ENCODE measurements at places on chromosomes 2 and 18.

GRCh38 chr18:54351186-54351585, 6.5 kb downstream of the STARD6 start:
- DNase-seq: no peak

- DNase-seq: no peak
These were observed 450 bp downstream of the KCNH7 start for GRCh38 chr2:162838136-162838497.

DNA sequence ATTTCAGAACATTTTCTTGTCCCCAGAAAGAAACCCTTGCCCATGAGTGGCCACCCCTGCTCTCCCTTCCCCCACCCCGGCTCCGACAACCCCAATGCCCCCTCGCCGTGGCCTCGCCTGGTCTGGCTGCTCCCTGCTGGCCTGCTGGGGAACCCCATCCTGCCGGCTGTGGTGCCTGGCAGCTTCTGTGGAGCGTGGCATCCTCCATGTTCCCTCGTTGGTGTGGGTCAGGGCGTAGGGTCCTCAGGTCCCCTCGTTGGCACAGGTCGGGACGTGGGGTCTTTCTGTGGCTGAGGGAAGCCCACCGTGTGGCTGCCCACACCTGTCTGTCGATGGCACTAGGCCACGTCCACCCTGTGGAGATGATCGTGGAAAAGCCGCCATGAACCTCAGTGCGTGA, 61.9 kb downstream of the NFATC1 start:
- DNase-seq: no peak

DNA sequence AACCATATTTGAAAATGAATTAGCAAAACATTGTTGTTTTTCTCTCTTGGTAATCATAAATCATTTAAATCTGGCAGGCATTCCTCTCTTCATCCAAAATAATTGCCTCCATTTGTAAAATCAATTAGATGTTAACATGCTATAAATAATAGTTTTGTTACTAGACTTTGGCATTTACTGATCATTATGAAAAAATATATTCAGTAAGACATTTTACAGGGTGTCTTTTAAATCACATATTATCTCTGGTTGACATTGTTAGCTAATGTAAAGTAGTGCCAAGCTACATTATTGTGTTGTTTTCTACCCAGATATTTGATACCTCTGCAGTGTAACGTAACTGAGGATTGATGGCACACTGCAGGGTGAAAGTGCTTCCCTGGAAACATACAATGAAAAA, 31.8 kb upstream of the DLX1 start:
- no peak for DNase-seq

DNA sequence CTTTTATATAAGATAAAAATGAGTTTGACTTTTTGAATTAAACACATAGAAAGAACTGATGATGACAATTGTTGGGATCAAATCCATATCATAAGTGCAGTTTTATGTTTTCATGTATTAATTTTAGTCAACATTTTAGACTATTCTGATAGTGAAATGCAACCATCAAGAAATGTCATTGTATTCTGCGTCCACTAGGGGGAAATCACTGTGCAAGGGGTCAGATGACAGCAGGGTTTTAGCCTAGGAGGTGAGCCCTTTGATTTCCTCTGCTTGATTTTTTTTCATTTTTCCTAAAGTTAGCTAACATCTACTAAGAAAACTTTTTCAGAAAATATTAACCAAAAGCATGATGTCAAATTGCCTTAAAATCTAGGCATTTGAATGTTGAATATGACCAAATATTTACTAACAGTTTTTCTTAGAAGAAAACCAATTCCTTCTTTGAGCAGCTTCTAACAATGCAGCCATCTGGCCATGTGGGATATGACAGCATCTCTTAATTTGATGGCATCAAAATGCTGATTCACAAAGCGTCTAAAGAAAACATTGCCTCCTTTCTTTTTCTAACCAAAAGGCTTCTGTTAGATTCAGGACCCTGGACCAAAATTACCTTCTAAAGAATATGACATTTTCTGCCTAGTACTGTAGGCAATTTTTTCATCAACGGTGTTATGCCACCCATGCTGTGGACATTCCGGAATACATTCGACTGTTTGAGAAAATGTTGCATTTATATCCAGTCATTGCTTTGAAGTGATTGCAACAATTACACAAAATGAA, 141.5 kb downstream of the SPHKAP start:
- DNase-seq: peak; percentile 23

- no peak for DNase-seq
These were observed 30.0 kb downstream of the RNF125 start for GRCh38 chr18:32048507-32049091.

- no peak for DNase-seq
These were observed 41.1 kb downstream of the FAM124B start for GRCh38 chr2:224360801-224361251.

GRCh38 chr18:34985963-34986362, 55.2 kb upstream of the MAPRE2 start:
- DNase-seq: no peak

GRCh38 chr2:199851501-199851810, 464 bp upstream of the FTCDNL1 start:
- no peak for DNase-seq

DNA sequence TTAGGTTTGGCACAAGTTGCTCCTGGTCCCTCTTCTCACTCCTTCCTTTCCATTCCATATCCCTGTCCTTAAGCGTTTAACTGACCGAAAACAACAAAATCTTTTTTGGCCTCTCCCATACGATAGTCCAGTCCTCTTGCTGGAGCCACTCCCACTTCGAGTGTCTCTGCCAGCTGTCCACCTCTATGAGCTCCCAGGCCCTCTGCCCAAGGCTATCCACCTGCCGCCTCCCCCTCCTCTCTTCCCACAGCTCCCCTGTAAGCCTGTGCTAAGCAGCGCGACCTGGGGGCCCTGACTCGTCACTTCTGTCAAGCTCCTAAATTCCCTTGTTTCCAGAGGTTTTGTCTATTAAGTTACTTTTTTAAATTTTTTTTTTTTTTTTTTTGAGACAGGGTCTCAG, 47.0 kb upstream of the FOSL2 start:
- no peak for DNase-seq

DNA sequence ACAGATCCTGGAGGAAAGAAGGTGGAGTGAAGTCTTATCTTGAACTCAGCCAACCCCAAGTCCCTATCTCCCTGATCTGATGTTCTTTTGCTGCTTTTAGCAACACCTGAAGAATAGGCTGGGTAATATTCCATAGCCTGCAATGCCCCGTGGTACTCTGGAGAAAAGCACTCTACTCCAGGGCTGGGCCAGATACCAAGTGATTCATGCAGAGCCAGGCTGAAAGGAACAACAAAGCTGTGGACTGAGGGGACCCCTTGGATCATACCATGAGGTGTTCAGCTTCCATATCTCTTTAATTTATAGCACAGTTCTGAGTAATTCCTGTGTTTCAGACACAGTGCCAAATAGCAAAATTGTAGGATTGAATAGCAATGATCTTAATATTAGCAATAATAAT, 130.6 kb downstream of the NXPH2 start:
- DNase-seq: no peak
